NCI-H187 (cell line): ENCODE measurements at places on chromosomes 6 and 20.
A peak's percentile ranks its signal among the peaks of the same experiment; 100 is the strongest.

- no peak for DNase-seq
Measured at GRCh38 chr6:1700278-1700967, 90.7 kb downstream of the FOXC1 start.

- DNase-seq = no peak
Measured at GRCh38 chr6:122107256-122107852, 292.1 kb upstream of the HSF2 start.

DNA sequence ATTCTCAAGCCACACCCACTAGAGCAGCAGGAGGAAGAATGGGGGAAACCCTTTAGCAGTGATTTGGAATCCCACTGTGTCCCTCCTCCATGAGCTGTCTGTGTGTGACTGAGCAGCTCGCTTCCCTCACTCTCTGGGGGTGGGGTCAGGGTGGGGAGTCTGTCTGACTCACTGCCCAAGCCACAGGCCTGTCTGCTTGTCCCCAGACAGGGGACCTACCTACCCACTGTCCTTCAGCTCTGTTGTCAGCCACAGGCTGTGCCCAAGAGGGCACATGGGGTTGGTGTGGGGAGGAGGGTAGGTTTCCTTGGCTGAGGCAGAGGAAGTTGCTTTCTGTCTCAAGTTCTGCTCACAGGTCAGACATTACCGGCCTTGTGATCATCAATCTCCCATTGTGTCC is 127.0 kb downstream of the MAFB start:
- DNase-seq = no peak

GRCh38 chr6:43747784-43748183 is 22.2 kb upstream of the VEGFA start:
- DNase-seq = no peak

DNA sequence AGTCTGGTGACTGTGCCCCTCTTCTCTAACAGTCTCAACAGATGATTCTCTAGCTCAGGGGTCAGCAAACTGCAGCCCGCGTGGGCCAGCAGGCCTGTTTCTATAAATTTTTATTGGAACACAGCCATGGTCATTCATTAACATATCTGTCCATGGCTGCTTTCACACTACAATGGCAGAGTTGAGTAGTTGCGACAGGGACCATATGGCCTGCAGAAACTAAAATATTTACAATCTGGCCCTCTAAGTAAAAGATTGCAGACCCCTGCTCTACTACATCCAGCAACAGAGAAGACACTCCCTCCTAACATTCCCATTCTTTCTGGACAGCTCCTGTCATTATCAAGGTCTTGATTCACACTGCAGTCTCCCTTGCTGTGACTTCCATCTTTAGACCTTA is 45.2 kb downstream of the PLAGL2 start:
- no peak for DNase-seq

DNA sequence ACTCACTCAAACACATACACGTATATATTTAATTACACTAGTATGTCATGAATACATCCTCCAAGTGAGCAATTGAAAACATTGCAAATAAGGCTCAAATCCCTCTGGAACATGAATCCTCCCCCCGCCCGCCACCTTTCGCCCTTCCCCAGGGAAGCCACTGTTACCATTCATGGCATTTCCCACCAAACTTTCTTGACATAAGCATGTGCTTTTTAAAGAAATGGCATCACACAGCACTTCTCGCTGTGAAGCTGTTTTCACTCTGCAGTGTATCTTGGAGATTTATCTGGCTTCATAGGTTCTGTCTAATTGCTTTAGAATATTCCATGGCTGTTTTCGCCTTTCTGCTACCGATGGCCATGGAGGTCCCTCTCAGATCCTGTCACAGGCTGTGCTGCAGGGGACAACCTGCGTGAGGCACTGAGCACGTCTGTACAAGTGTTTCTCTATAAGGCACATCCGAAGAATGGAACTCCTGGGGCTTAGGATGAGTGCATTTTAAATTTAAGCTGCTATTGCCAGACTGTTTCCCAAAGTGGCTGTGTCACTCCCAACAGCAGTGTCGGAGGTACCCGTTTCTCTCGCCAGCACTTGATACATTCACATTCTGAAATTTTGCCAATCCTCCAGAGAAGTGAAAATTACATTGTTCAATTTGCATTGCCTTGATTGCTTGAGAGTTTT is 22.2 kb upstream of the PHACTR3 start:
- no peak for DNase-seq

DNA sequence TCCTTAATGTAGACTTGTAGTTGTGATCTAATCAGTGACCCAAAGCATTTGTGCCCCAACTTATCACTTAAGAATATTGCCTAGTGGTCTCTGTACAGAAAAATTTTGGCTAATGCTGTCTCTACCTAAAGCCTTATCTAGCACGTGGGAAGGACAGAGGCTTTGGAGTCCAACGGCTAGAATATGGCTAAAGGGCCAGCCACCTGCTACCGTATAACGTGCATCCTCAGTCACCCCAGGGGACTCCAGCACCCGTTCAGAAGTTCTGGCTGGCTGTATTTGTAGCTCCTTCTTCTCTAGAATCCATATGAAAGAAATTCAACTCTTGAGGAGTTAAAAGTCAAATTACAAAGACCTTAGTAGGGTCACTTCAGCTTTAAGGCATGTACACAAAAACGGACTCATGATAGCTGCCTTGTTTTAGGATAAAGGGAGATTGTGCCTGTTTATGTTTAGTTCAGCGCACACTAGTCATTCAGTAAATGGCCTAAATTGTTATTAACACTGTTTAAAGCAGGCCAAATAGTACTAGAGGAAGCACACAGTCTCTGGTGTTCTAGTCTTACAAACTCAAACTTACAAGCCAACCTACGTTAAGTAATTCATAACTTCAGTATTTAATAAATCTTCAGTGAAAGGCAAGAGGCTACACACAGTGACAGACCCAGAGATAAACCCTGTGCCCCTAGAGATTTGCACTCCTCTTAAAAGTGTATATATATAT is 407.5 kb upstream of the PLCB4 start:
- DNase-seq = no peak

- no peak for DNase-seq
Measured at GRCh38 chr20:41249411-41250281, 67.9 kb downstream of the ZHX3 start.

GRCh38 chr6:18148304-18149025 is 6.4 kb downstream of the TPMT start:
- DNase-seq = no peak

- DNase-seq = no peak
Measured at GRCh38 chr20:32886652-32887051, 27.9 kb downstream of the EFCAB8 start.

DNA sequence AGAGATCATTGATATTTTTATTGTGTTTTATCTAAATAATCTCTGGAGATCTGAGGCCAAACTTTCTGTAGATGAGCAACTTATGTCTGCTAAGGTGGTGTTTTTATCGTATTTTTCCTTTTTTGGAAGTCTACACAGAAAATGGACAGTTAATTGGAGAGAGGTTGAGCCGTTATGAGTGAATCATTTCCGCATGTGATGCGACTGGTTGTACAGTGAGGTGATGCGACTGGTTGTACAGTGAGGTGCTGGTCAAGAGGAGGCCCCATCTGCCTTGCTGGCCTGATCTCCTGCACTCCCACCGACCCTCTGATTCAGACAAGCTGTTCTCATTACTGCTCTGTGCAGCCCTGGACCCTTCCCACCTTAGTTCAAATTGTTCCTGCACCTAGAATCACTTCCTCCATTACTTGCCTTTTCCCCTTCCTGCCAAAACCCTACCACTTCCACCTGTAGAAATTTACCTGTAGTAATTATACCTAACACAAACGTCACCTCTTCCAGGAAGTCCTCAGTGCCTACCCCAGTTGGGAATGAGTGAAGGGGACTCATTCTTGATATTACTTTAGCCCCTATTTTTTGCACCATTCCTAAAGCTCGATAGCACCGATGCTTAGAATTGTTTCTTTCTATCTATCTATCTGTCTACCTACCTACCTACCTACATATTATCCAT is 100.3 kb downstream of the ZDHHC14 start:
- DNase-seq = no peak

- DNase-seq = no peak
Measured at GRCh38 chr6:142569676-142570075, 267.9 kb downstream of the ADGRG6 start.

DNA sequence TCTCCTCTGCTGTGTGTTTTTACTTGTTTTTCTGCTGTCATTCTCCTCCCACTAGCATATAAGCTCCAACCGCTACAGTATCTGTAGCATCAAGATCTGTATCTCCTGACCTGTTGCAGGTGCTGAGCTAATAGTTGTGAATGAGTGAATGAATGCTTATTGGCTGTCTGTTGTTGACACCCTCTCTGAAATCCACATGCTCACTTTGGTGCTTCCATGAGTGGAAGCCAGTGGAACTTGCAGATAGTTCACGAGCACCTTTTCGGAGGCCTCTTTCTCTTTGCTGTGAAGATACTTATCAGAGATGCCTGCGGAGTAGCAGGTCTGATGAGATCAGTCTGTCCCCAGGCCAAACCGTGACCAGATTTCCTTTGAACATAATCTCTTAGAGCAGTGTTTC is 117.3 kb downstream of the EYA2 start:
- no peak for DNase-seq

DNA sequence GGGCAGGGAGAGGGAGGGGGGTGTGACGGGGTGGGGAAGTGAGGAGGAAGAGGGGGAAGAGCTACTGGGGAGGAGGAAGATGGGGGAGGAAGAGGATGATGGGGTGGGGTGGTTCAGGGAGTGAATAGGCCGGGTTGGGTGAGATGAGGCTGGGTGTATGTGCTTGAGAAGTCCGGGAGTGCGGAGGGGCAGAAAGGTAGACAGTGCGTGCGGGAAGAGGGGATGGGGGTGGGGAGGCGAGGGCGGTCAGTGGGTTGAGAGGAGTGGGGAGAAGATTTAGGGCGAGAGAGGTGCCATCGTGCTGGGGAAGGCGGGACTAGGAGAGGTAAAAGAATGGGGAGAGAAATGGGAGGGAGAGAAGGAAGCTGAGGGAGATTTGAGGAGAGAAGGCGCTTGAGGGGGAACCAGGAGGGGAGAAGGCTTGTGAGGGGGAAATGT is 30.9 kb upstream of the NOTCH4 start:
- DNase-seq = no peak

DNA sequence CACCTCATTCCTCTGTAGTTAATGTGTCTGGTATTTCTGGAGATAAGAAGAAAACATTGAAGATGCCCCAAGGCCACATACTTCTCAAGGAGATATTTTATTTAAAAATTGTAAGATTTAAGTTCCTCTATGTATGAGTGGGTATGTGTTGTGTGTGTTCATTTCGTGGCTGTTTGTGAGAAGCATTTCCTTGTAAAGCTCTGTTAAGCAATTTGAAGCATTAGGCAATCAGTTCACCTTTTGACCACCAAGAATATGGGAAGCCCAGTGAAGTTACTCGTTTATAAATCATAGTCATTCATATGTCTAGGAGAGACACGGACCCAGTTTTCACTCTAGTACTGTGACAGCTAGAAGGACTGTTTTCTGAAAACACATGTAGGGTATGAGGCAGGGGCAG is 717.6 kb upstream of the MAP3K7 start:
- no peak for DNase-seq

- DNase-seq = peak; percentile 26
Measured at GRCh38 chr6:166775180-166775922, 148.3 kb upstream of the RPS6KA2 start.

GRCh38 chr20:6857927-6858326 is 90.4 kb downstream of the BMP2 start:
- DNase-seq = no peak

- DNase-seq = no peak
Measured at GRCh38 chr6:12163744-12164507, 126.2 kb upstream of the EDN1 start.

- DNase-seq = no peak
Measured at GRCh38 chr6:63278916-63279315, 40.9 kb downstream of the LGSN start.

DNA sequence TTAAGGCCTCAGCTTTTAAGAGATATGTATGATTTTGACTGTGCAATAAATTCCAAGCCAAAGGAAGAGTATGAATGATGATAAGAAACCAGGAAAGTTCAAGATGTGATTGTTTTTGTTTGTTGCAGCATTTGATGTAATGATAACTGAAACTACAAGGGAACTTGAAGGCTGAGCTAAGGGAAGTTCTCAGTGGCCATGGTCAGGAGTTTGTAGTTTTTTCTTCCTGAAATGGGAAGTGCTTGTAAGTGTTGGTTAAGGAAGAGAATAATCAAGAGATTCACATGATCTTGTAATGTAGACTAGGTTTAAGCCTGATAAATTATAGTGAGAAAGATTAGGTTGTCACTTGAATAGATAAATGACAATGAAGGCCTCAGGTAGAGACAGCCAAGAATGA is 53.4 kb downstream of the PTCHD4 start:
- no peak for DNase-seq

GRCh38 chr6:21046276-21046675 is 512.0 kb downstream of the CDKAL1 start:
- DNase-seq = peak; percentile 3

GRCh38 chr6:157586476-157587126 is 205.6 kb downstream of the ZDHHC14 start:
- DNase-seq = no peak

DNA sequence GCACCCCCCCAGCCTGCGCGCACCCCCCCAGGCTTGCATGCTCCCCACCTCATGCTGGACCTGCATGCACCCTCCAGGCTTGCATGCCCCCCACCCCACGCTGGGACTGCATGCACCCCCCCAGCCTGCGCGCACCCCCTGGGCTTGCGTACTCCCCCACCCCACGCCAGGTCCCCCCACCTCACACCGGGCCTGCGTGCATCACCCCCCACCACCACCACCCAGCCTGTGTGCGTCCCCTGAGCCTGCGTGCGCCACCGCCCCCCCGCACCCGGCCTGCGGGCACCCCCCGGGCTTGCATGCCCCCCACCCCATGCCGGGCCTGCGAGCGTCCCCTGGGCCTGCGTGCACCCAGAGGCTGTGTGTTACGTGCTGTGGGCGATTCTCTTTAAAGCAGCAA is 61.0 kb upstream of the SLCO4A1 start:
- no peak for DNase-seq

DNA sequence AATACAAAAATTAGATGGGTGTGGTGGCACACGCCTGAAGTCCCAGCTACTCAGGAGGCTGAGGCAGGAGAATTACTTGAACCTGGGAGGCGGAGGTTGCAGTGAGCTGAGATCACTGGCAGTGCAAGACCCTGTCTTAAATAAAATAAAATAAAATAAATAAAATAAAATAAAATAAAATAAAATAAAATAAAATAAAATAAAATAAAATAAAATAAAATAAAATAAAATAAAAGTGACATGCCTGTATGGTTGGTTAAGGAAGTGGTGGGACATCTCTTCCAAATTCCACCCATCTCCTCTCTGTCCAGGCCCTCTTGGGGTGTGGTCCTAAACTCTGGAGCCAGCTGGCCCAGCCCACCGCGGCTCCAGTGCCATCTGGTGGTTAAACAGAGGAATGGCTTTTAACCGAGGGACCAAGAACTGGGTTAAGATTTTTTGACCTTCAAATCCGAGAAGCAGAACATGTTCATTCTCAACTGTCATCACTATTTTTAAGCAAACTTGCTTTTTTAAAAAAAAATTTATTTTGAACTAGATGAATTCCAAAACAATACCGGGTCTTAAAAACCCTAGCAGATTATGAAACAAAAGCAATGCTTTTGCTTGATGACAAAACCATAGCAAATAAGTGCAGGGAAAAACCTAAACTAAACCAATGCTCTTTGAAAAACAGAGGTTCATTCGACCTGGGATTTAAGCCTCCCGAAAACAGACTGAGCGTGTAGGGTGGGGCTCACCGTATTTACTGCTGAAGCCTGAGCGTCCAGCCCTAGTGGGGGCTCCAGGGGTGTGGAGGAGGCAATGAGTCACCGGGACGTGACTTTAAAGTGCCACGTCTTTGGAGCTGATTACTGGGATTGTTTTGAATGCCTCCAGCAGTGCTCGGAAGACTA is 68.8 kb downstream of the CDC5L start:
- peak; percentile 11 for DNase-seq
